Activated naive CD8-positive, alpha-beta T cell treated with anti-CD3 and anti-CD28 coated beads for 36 hours (primary cell): ENCODE measurements at places on chromosomes 16 and 17.

- no peak for DNase-seq
These were observed 37.9 kb downstream of the LYRM1 start for GRCh38 chr16:20938426-20938825.

- no peak for DNase-seq
These were observed 4.7 kb upstream of the BCAR1 start for GRCh38 chr16:75256059-75256571.

- no peak for DNase-seq
These were observed 67.5 kb downstream of the KLHDC4 start for GRCh38 chr16:87698241-87698640.

DNA sequence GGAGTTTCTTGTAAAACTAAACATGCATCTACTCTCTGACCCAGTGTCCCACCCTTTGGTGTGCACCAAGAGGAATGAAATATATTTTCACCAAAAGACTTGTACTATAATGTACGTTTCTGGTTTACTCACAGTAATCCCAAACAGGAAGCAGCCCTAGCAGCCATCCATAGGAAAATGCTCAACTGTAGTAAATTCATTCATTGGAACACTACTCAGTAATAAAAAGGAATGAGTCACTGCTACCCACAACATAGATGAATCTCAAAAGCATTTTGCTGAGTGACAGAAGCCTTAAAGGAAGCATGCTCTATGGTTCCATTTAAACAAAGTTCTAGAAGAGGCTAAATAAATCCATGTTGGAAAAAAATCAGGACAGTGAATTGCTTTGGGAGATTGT, 37.6 kb upstream of the DHRS7B start:
- DNase-seq = no peak

DNA sequence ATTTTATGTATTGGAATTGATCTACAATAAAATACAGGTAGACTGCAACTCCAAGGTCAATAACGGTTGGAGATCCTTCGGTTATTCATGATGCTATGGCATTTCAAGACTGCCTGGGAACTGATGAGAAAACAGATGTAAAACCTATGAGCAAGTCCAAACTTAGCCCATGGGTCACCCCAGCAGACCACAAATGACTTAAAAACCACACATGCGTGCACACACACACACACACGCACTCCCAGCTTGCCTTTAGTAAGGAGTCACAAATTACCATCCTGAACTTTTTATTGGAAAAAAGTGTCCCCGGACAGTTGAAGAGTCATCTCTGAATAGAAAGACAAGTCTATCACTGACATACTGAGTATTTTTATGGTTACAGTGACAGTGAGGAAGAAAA, 26.7 kb downstream of the TRIM25 start:
- DNase-seq = no peak

GRCh38 chr17:2867441-2868424, 71.5 kb downstream of the RAP1GAP2 start:
- DNase-seq = no peak

DNA sequence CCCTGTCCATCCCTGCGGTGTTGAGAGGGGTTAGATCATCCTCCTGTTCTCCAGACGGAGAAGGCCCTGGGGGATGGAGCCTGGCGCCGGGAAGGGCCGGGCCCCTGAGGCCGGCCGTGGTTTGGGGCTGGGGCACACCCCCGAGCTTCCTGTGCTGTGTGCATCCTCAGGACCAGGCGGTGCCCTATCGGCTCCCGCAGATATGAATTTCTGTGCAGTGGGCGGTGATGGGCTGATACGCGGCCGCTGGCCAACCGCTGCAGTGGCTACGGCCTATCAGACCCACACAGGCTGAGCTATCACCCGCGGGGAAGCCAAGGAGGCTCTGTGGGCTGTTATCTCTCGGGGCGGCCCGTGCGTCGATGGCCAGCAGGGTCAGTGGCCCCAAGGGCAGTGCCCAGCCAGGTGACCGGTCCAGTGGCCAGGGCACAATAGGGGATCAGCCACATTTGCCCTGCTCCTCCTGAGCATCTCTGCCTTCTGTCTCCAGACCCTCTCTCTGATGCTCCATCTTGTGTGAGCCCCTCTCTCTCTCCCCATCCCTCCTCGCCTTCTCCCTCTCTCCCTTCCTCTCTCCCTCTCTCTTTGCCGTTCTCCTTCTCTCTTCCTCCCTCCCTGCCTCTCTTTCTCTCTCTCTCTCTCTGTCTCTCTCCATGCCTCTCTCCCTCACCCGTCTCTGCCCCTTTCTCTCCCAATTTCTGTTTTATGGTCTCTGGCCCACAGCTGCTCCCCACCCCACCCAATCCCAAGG, 38.7 kb downstream of the ZFPM1 start:
- DNase-seq = no peak
